Lower leg skin (tissue), 4 donors: ENCODE measurements at places on chromosomes 7 and 10. TPM values are rescaled to one million over a fixed set of nuclear protein-coding genes. Genes with fewer than 3 reads are reported as not detected.

SRRM3 gene
- total RNA-seq = 7.5 TPM

SPDYE8 gene
- not detected for total RNA-seq

ELMO1 gene
- 16.4 TPM for total RNA-seq

KCNH2 gene
- total RNA-seq = 0.21 TPM

GRCh38 chr10:132307823-132308586 is at the start of gene STK32C:
Gene STK32C, minus strand, starts transcription at chr10:132307950. Its CDS starts 117 bp downstream, at chr10:132307833.
- peak; percentile 96 for DNase-seq

DNA sequence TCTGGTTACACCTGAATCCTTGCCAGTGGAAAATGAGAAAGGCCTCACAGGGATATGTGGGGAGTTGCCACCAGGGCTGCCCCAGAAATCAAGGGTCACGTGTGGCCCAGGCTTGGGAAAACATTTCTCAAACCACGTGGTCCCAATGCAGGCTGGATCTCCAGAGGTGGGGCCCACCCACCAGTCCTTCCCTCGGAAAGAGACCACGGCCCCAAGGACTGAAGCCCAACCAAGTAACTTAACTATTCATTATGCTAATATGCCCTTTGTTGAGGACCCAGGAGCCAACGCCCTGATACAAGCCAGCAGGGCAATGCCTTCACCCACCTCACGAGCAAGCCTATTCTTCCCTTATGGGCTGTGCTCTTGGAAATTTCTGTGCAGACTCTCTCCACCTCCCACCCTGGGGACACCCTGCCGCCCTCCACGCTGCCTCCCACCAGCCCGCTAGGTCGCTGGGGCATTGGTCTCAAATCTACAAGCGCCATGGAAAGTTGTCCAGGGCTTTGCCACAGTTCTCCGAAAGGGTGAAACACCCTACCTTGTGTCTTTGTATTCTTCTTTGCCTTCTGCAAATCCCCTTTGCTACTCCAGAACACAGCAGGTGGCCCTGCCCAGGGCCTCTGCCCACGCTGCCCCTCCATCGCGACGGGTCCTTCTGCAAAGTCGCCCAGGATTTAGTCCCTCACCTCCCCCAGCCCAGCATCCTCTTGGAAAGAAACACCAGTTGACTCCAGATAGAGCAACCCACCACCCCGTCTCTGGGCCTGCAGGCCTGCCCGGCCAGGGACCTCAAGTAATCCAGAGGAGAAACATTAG is 8.8 kb downstream of the TNS3 start:
- DNase-seq = no peak

DNA sequence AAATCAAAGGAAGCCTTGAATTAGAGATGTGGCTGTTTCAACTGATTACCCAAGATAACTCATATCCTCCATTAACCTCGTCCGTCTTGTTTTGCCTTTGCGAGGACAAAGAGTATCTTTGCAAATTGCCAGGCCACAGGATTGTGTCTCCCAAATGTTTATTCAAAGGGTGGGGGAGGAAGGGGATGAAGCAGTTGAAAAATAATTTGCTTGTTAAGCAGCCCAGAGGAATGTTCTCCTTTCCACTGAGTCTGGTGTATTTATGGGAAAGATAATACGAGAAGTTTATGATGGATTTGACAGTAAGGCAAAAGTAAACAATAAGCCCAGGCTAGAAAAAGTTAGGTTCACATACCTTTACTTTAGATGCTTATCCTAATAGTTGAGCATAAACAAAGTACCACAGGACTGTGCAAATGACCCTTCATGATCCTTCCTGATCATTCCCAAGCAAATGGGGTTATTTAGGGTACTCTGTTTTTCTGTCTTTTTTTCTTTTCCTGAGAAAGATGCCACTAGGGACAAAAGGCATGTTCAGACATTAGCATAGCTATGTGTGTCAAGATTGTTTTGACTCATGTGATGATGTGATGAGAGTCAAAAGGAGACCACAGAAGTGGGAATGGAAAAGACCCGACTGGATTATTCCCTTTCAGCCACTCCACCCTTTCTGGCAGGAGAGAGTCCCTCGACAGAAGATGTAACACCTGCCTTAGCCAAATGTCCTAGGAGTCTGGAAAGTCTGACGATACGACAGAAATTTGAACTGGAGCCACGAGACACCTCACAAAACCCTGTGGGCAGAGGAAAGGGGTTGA is 243.0 kb upstream of the GLI3 start:
- DNase-seq = no peak

- no peak for DNase-seq
These were observed 54.3 kb downstream of the ASB13 start for GRCh38 chr10:5611899-5612680.

GET4 gene
- total RNA-seq = 67.7 TPM

- DNase-seq = no peak
These were observed 109.2 kb downstream of the PIP4K2A start for GRCh38 chr10:22605168-22605567.

DNA sequence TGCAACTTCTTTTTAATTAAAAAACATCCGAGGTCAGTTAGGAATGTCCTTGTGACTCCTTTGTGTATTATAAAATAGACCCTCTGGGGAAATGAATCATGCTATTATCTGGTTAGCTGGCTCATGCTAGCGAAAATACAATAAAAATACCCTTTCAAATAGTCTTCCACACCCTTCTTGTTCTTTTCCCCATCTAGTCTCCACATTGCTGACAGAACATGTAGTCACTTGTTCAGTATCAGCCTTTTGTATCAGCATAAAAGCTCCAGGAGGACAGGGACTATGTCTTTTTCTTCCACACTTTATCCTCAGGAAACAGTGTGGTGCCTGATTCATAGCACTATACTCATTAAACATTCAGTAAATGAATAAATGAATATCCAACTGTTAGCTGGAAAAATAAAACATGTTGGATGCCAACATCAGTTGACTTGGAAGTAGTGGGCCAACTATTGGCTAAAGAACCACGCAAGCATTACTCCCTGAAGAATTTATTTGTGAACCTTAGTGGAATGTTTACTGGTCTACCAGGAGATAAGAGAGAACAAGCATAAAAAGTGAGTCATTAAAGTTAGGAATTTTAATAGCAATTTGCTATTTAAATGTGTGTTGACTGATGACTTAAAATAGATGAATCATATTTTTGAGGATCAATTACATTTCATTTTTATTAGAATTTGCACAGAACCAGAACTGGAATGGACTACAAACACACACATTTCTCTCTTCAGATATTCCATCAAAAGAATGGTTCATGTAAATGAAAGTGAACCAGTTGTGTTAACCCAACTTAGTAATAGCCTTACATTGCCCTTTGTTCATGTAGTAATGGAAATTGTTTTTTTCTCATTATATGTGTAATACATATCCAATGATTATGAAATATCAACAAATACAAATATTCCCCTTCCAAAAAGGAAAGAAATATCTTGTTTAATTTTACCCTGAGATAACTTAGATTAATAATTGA is 129.6 kb downstream of the DKK1 start:
- DNase-seq = no peak

GRCh38 chr7:120794106-120794729 is 63.7 kb downstream of the TSPAN12 start:
- DNase-seq = no peak

DNA sequence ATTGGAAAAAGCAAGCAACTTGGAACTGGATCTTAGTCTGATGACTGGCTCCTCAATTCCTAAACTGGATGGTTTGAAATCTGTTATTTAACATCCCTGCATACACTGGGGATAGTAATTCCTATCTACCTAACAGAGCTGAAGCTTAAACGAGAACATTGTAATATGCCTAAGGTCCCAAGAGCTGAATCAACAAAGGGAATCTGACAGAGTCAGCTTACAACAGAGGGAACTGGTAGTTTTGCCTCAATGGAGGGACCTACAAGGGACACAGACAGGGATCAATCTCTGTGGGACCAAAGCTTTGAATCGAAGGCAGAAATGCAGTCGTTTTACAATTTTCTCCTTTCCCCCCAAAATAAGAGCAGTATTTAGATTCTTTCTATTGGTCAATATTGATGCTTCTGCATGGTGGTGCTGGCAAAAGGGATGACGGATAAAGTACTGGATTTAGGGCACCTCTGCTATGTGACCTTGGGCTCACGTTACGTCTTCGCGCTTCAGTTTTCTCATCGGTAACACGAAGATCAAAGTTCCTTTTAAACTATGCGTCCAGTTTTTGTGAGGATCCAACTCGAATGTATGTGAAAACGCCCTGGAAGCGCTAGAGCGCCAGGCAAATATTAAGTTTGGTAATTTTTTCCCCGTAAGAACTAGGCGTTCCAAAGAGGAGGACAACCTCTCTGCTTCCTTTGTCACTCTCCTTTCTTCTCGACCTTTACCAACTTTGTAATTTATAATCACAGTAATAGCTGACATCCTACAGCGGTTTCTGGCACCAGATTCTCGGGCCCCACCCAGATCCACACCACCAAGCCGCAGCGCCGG is 1.1 kb downstream of the ACTR1A start:
- DNase-seq = no peak

DNA sequence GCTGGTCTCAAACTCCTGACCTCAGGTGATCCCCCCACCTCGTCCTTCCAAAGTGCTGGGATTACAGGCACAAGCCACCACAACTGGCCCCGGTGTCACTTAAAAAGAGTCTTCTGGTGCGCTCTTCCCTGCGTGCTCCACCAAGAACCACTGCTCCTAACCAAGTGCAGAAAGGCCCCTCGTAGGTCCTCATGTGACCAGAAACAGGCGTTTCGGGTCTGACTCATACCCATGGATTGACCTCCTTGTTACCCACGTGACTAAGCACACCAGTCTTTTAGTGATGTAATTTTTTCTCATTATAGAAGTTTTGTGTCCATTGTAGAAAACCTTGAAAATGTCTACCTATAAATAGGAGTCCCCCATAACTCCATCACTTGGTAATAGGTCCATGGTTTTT is 13.9 kb downstream of the FKBP6 start:
- DNase-seq = no peak

CYP17A1 gene
- not detected for total RNA-seq

FGL2 gene
- 8.8 TPM for total RNA-seq

GRCh38 chr10:871951-872403 is 59.5 kb downstream of the LARP4B start:
- no peak for DNase-seq

- peak; percentile 60 for DNase-seq
These were observed 166.6 kb downstream of the ARHGAP21 start for GRCh38 chr10:24556750-24557742.

PITX3 gene
- not detected for total RNA-seq

- DNase-seq = no peak
These were observed 32.3 kb downstream of the ATRNL1 start for GRCh38 chr10:115125505-115125904.

C10orf90 gene
- total RNA-seq = 5.8 TPM

DNA sequence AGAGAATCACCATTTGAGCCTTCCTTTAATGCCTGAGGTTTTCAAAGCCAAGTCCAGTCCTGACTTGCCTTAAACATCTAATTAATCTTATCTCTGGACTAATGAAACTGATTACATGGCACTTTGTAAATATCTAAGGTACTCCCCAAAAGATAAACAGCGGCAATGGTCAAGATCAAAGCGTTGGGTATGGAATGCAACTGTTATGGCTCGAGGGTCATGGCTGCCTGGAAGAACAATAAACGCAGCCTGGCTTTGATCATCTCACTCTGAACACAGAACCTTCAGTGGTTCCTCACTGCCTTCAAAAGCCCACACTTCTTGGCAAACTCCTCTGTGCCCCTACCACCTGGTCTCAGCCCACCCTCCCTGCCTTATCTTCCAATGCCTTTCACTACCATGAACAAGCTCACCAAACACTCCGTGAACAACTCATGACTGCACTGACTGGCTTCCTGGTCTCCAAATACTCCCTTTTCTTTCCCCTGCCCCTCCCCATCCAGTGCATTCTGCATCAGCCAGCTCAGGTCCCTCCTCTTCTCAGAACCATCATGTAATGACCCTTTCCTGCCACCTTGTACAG is 150.2 kb upstream of the NFE2L3 start:
- no peak for DNase-seq

GRCh38 chr7:7566651-7567611 is at the start of gene MIOS:
Gene MIOS, plus strand, starts transcription at chr7:7566884. Its CDS starts 5,592 bp downstream, at chr7:7572476.
- DNase-seq = peak; percentile 96

- no peak for DNase-seq
These were observed 44.8 kb upstream of the FGL2 start for GRCh38 chr7:77244222-77244934.

DNA sequence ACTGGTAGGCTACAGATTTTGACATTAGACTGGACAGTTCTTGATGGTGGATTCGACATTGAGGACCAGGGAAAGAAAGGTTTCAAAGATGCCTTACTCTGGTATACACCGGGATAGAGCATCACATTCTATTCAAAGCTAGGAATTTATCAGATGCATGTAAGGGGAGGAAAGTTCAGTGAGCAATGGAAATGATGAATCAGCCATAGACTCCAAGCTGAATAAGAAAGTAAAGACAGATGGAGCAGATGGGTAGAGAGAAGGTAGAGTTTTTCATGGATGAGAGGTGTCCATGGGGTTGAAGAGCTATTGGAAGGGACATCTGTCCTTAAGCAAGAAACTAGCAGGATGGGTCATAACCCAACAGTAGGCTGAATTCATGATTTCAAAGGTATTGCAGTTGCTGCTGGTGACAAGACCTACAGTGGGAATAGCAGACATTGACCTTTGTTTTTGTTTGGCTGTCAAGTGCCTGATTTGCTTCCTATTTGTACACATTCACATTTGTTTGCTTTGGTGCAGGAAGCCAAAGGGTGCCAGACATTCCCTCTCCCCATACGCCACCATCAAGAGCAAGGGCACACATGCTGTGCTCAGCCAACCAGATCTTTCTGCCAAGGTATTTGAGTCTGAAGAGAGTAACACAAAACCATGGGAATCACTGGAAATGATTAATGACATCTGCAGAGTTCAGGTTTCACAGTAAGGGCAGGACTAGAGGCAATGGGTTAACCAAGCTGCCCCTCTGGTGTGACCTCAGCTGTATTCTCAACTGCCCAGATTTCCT is 8.6 kb upstream of the CACUL1 start:
- DNase-seq = no peak

GRCh38 chr10:120429395-120429794 is 27.6 kb upstream of the PLPP4 start:
- no peak for DNase-seq

ZNF746 gene
- 24.5 TPM for total RNA-seq

PHF14 gene
- 18.5 TPM for total RNA-seq

DNA sequence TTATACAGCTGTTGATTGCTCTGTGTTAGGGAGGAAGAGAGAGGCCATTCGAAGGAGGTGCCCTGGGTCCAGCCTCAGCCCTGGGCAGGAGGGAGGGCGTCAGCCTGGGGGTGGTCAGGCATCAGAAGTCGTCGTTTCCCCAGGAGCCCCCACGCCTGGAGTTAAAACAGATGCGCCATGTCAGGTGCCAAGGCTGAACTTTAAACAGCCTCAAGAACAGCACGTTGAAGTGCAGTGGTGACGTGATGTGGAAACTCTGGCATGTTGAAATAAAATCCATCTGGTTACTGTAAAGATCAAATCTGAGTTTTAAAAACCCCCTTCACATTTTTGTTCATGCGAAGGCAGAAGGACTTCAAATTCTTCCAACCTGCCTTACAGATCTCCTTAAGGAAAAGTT is 128.4 kb upstream of the PPP2R2D start:
- no peak for DNase-seq

- no peak for DNase-seq
These were observed 90.4 kb downstream of the DYNC2I1 start for GRCh38 chr7:158946771-158947170.

- DNase-seq = no peak
These were observed 73.4 kb upstream of the FAM13C start for GRCh38 chr10:59435707-59436106.

- DNase-seq = no peak
These were observed 47.6 kb downstream of the SLIT1 start for GRCh38 chr10:97138174-97138573.

- no peak for DNase-seq
These were observed 22.7 kb upstream of the ZWINT start for GRCh38 chr10:56383806-56384205.

FKBP6 gene
- not detected for total RNA-seq
